ENCODE measurements at places on chromosomes 6 and 20.

GRCh38 chr6:140736231-140736630 is 1361.8 kb upstream of the CITED2 start:
- no peak for DNase-seq

DNA sequence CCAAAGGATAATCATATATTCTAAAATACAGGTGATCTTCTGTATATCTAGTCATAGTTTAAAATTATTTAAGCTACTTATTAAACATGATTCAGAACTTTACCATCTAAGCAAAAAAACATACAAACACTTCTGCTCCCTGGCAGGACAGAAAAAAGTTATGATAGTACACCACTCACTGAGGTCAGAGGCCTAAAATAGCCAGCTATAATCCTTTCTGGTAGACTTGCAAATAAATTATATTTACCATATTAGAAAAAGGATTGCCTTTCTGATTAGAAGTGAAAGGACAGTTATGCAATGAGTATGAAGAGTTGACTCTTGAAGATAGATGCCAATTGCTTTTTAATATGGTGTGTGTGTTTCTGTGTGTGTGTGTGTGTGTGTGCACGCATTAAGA is 207.4 kb downstream of the BMP2 start:
- no peak for DNase-seq

DNA sequence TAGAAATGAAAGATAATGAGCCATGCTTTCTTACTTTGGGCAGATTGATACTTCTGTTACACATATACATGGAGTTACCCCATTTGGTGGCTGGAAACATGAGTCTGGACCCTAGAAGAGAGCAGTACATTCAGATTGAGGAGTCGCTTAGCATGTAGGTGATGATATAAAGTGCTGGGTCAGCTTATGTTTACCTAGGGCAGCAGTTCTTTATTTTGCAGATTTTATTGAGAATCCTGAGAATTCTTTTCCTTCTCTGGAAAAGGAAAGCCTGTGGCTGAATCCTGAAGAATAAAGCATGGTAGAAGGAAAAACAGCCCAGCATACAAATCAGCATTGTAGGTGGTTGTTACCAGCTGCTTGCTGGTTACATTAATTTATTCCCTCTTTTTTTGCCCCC is 91.2 kb downstream of the SMAP1 start:
- no peak for DNase-seq

DNA sequence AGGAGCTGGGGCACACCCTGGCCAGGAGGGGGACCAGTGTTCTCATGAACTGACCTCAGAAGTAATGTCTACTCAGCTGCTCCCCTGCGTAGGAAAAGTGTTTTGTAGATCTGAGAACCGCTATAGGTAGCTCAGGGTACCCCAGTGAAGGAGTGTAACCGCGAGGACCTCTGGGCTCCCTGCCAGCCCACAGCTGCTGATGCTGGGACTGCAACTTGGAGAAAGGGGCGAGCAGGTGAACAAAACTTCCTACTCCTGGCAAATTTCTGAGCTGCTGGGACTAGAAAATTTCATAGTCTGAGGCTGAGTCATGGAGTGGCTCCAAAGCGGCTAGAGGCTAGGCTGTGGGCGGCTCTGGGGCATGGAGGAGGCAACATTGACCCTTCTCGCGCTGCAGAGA is 51.9 kb downstream of the PYGB start:
- no peak for DNase-seq

- no peak for DNase-seq
Observed at GRCh38 chr6:45057711-45058110, 270.4 kb upstream of the RUNX2 start.

DNA sequence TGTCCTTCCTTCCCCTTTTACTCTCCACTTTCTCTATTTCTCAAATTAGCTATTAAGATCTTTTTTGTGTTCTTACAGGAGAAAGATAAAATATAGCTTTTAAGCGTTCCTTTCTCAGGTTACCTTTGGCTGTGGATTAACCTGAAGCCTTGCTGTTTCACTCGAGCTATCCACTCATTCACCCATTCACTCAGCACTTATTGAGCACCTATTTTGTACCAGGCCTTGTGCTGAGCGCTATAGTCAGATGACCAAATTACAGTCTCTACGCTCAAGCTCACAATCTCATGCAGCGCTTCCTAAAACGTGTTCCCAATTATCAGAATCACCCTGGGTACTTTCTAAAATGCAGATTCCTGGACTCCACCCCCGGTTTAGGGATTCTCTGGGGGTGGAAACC is 1.8 kb upstream of the CEP250 start:
- DNase-seq, result no peak

- DNase-seq, result no peak
Observed at GRCh38 chr6:107719160-107719559, 105.0 kb downstream of the SCML4 start.

DNA sequence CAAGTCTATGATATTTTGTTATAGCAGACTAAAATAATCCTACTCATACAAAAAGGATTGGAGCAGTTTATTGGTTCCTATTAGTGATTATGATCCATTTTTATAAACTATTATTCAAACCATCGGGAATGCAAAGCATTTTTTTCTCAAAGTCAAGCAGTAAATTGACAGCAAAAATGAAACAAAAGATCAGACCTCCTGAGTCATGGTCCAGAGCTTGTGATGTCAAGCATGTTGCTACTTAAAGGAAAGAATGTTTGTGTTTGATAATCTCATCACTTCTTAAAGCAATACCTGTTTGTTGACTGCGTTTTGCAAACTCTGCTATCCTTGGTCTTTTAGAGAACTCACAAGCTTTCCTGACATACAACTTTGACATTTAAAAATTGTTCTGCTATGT is 204.4 kb downstream of the SAMD5 start:
- no peak for DNase-seq

DNA sequence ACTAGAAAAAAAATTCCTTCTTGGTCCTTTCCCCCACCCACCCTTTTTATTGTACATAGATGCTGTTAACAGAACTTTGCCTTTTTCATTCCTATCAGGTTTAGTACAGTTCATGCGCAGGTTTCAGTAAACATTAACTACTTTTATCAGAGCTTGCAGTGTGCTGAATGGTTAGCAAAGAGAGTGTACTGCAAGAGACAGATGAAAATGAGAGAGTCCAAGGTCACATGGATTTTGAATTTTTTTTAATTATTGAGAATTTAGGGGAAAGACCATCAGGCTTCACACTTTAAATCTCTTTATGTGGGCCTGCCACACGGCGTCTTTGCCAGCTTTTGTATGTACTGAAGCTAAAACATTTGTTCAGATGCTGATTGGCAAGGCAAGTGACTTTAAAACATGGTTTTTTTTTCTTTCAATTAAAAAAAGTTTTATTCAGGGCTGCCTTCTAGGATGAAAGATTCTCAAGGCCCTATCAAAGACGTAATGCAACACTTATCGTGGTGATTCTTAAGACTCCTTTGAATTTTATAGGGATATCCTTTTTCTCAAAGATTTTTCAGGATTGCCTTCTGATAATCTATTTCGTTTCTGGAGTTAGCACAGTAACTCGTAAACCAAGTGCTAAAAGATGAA is 32.2 kb downstream of the RREB1 start:
- no peak for DNase-seq

DNA sequence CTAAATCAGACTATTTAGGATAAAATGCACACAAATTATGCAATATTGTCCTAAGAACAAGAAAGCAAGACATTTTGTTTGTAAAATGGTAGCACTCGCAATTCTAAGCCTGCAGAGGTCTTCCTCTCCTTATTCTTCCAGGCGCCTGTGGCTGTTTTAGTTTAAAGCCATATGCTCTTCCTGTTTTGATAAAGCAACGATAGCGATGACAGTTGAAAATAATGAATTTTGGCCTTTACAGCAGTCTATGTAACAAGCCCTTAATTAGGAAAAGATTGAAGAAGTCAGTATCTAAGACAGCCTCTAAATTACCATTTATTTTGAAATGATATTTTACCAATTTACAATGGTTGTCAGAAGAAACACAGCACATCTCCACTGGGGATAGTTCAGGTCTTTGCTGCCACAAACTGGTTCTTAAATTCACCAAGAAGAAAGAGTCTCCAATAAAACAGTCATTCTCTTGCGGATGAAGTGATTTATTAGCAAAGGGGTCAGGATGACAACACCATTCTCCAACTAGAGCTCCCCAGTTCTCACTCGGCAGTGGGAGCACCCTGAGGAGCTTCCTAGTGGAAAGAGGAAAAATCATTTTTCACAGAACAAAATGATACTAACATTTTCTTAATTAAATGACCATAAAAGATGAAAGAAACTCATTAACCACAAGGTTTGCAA is 21.4 kb downstream of the UBE3D start:
- no peak for DNase-seq

- DNase-seq, result no peak
Observed at GRCh38 chr6:111530218-111530617, 47.2 kb upstream of the REV3L start.

DNA sequence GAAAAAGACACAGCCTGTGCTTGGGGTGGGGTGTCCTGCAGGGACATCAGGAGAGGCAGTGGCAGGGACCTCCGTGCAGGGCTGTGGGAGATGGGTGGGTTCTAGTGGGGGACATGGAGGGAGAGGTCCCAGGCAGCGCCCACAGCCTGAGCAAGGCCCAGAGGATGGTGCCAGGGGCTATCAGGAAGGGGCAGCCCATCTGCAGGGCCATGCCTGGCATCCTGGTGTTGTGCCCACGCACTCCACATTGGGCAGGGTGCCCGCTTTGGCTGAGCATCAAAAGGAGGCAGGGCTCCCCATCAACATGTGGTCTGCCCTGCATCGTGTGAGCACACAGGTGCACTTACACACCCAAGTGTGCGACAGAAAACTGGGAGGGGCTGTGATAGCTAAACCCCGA is 184.3 kb upstream of the SNX9 start:
- no peak for DNase-seq

- DNase-seq, result no peak
Observed at GRCh38 chr6:34926655-34927054, 37.6 kb downstream of the ANKS1A start.

DNA sequence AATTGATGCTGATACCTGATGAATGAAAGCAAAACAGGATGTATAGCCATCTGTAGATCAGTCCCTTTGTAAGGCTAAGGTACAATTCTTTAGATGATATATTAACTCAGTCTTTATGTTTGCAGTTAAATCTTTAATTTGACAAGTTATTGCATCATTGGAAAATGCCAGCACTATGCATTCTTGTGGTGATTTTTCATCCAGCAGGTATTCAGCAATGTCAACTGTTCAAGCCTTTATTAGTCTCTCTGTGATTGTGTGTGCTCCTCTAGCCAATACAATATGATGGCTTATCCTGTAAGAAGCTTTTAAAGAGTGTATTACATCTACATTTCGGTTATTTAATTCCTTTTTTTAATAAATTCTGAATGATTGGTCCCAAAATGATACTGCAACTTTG is 34.3 kb downstream of the HLA-DMB start:
- no peak for DNase-seq

DNA sequence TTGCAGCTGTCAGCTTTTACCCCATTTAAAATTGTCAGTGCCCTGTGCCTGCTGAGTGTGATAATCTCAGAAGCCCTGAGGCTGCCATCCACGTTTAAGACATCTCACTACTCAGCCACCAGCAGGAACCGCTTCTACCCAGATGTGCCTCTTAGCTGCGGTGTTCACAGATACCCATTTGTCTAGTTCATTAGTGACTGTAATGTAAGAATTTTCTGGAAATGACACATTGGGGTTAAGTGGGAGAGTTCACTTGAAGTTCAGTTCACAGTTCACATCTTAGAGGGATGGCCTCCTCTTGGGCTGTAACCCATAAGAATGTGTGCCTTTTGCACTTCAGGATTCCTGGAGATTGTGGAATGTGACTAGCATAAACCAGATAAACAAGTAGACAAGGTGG is 477.7 kb downstream of the BTBD3 start:
- DNase-seq, result no peak

GRCh38 chr6:134134654-134135053 is 82.2 kb upstream of the SLC2A12 start:
- no peak for DNase-seq

DNA sequence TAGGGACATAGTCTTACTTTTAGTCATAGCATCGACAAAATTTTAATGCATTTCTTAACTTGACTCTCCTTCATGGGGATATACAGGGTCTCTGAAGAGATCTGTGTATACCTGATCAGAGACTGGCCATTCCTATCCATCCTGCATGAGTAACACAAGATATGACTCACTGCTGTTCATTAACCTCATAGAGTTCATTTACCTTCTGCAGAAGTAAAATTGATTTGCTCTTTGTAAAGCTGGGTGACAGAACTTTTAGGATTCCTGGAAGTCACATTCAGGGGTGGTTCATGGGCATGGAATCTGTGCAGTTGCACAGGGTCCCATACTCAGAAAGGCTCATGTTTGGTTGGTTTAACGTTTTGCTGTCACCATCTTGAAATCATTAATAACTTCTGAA is 53.2 kb downstream of the PDE7B start:
- no peak for DNase-seq

- no peak for DNase-seq
Observed at GRCh38 chr20:8757146-8757545, 311.7 kb upstream of the PLCB4 start.

DNA sequence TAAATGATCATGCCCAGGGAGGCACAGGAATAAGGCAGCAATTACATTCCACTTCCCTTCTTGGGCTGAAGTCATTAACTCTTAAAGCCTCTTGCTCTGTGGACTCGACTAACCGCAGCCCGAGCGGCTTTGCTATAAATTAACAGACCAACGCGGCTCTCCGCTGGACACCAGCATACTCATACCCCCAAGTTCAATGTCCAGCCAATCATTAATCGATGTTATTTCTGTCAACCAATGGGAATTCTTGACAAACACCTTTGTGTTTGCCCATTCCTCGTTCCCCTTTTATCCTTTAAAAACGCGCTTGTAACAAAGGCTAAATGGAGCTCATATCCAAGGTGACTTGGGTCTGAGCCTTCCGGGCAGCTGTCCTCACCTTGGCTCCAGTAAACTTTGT is 183.1 kb upstream of the RALGAPA2 start:
- no peak for DNase-seq

DNA sequence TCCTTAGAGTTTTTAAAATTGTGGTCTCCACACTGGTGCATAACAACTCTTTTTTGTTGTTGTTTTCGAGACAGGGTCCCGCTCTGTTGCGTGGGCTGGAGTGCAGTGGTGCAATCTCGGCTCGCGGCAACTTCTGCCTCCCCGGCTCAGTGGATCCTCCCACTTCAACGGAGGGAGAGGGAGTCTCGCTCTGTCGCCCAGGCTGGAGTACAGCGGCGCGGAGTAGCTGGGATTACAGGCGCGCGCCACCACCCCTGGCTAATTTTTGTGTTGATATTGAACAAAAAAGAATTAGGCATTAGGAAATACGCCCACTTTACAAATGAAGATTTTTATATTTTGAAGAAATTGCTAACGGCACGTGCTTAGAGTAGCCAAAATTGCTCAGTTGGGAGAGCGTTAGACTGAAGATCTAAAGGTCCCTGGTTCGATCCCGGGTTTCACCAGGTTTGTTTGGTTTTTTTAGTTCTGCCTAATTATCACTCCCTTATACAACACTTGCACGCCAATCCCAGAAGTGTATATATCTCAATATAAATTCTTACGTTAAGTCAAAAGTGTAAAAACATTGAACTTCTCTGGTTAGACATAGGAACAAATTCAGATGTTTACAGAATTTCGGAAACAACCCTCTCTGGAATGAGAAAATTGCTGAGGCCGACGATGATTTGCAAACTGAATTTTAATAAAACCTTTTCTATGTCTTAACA is 159.6 kb downstream of the TRIM27 start:
- no peak for DNase-seq
